Frontal cortex (tissue), 4 donors: ENCODE measurements at places on chromosomes 5 and 9. TPM values are rescaled to one million over a fixed set of nuclear protein-coding genes. Genes with fewer than 3 reads are reported as not detected.

GRCh38 chr5:131548176-131548575, 86.9 kb downstream of the RAPGEF6 start:
- no peak for DNase-seq

DNA sequence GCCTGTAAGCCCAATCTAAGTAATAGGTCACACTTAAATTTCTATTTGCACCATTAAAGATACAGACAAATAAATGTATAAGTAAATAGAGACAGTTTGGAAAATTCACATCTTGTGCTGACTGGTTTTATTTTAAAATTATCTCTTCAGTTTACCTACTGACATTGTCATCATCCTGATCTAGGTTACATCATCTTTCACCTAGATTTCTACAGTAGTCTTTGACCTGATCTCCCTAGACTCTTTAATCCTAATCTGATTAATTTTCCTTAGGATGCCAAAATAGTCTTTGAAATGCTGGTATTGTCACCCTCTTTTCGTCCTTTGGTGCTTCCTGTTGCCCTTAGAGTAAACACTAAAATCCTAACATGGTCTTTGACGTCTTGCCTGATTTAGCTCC, 43.9 kb downstream of the NDUFS4 start:
- DNase-seq: no peak

The TRIM7 gene
- total RNA-seq: 2.0 TPM

- DNase-seq: no peak
Measured at GRCh38 chr5:114407783-114408182, 45.9 kb downstream of the KCNN2 start.

- DNase-seq: no peak
Measured at GRCh38 chr5:173108914-173109313, 35.4 kb upstream of the BNIP1 start.

The ENTREP1 gene
- 0.82 TPM for total RNA-seq

DNA sequence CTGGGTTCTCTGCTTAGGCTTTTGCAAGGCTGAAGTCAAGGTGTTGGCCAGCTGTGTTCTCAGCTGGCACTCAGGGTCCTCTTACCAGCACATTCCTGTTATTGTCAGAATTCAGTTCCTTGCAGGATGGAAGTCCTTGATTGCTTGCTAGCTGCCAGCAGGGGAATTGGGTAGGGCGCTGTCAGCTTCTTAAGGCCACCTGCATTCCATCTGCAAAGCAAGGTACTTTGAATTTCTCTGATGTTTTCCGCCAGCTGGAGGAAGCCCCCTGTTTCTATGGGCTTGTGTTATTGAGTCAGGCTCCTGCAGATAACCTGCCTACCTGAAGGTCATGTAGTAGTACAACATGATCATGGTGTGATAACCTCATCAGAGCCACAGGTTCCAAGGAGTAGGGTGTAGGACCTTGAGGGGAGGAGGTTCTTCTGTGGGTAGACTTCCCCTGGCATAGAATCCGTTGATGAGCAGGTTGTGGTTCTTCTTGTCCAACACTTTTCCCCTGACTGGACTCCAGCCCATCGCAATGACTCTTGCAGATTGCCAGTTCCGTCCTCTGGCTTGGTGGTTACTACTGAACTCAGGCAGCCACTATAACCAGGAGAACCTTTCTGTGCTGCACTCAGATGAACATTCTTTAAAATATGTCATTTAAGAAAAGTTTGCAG, 6.8 kb downstream of the TENT4A start:
- DNase-seq: no peak

GRCh38 chr9:113223963-113224362, 2.6 kb downstream of the SLC31A1 start:
- no peak for DNase-seq

DNA sequence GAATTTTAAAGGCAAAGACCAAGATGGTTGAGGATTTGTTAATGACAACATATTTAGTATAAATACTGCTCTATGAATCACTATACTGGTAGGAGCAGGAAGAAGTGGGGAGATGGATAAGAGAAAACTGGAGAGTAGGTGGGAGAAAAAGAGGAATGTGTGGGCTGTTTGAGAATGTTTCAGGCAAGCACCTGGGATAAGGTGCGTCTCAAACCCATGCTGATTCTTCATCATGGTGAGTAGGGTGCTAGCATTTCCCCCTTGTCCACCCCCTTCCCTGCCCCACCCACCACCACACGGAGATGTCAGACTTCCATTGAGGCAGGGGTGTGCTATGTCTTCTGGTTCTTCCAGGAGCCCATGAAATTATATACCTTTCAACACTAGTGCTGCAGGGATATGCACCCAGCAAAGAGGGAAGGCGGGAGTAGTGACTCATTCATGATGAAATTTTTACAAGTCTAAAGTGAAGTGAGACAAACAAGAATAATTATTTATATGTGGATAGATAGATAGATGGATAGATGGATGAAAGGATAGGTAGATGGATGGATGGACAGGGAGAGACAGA, 54.3 kb downstream of the MTX3 start:
- no peak for DNase-seq

GRCh38 chr5:108919591-108920326, 172.1 kb downstream of the FER start:
- no peak for DNase-seq

- no peak for DNase-seq
Measured at GRCh38 chr5:179994583-179995323, 76.8 kb downstream of the RNF130 start.

GRCh38 chr9:126215486-126215885, 111.1 kb upstream of the MVB12B start:
- no peak for DNase-seq

The NR2F1-AS1 gene
- total RNA-seq: 60.7 TPM

The STK32A gene
- 4.1 TPM for total RNA-seq

The SVEP1 gene
- total RNA-seq: 8.6 TPM

DNA sequence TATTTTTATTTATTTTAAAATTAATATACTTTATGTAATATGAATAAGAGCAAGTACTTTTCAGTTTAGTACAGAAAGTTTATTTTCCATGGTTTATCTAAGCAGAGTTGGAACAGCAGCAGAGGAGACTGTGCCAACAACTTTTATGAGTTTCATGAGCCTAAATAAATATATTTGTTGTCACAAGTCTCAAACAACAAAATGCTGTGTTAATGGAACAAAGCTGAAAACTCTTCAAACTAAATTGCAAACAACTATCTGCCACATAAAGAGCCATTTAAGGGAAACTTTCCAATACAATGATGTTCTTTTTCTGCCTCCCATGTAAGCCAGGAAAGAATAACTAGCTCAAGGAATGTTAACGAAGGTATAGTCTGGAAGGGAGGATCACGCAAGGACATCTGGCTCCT, 96.1 kb downstream of the FBN2 start:
- no peak for DNase-seq

DNA sequence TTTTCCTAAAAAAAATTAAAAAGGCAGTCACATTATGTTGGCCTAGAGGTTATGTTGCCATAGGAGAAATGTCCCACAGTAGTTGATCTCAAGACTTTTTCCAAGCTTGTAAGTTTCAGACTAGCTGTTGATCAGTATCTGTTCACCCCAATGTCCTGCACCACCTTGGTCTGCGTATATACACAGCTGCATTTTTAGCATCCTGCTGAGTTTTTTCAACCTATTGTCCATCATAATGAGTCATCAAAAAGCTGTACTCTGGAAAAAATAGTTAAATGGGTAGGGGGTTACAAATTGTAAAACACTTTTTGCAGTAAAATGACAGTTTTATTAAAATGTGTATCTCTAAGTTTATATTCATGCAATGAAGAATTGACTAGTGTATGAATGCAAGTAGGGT, 53.2 kb upstream of the TMEM171 start:
- no peak for DNase-seq

DNA sequence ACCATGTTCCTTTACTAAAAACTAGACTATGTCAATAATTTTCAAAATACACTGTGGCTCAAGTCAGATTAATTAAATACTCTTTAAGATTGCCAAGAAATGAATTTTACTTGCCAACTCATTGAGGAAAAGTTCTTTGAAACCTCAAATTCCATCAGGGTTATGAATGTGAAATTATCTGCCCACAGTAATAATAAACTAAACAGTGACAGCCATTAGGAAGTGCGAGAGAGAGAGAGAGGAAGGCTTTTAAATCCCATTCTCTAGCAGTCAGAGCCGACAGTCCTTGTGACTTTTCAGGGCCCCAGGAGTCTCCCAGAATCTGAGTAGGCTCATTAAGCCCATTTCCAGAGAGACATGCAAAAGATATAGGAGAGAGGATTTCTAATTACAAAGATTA, 236.1 kb downstream of the MARCHF11 start:
- no peak for DNase-seq

DNA sequence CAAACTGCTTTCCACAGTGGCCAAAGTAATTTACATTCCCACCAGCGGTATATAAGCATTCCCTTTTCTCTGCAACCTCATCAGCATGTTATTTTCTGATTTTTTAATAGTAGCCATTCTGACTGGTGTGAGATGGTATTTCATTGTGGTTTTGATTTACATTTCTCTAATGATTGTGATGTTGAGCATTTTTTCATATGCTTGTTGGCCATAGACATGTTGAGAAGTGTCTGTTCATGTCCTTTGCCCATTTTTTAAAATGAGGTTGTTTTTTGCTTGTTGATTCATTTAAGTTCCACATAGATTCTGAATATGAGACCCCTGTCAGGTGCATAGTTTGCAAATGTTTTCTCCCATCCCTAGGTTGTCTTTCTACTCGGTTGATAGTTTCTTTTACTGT, 254.5 kb upstream of the MPDZ start:
- DNase-seq: no peak

The TCF7 gene
- 0.41 TPM for total RNA-seq

The POU5F2 gene
- 2.0 TPM for total RNA-seq

DNA sequence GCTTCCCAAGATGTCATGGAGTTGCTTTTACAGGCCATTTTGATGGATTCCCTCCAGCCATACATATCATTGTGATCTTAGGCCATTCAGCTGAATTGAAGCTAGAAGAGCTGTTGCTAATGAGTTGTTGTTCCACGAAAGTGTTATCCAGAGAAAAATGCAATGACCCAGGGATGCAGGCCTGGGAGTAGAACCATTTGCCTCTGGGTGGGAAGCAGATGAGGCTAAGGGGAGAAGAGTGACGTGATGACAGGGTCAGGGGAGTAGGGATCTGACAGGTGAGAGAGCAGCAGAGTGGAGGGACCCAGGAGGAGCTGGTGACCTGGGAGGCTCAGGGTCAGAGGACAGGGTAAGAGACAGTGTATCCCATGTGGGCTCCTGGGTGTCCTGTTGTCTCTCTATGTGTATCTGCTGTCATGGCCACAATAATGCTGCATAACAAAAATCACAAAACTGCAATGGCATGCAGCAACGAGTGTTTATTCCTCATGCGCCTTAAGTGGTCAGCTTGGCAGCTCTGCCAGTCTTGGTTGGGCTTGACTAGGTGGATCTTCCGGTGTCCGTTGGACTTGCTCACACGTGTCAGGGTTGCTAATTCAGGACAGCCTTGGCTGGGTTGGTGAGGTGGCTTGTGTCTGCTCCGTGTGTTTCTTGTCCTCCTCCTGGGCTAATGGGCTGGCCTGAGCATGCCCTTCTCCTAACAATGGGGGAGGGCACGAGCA, 90.6 kb downstream of the LIFR start:
- no peak for DNase-seq

DNA sequence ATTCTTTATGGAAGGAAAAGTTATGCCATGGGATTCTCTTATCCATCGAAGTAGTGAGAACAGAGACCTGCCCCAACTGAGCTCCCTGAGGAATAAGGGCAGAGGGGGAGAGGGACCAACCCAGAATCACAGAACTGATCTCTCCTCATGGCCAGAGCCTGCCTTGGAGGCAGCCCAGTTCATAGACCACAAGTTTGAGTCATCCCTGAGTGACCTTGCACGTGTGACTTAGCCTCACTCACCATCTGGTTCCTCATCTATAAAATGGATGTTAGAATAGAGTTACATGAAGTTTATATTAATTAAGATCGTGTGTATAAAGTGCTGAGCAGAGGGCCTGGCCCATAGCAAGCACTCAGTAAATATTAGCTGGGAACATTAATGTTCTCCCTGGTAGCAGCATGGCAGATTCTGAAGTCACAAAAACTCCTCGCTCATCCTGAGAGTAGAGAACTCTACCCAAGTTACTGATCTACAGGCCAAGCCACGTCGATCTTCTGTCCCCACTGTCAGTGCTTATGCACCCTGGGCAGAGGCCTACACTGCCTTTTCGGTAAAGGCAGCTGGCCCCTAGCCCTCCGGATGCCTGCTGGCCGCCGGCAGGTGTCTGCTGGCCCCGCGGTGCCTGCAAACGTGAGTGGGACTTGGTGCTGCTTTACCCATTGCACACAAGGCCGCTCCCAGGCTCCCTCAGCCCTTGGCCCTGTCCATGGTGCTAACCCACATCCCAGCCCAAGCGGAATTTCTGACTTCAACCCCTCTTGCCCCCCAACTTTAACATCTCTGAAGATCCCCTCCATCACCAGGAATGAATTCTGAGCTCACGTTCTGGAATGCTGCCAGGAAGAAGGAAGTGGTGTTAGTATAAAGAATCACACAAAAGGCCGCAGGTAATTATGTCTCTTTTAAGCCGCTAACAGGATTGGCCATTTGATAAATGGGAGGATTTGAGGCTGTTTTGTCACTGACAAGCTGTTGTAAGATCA, 61.1 kb upstream of the ARAP3 start:
- DNase-seq: no peak

GRCh38 chr5:150114773-150115408, 28.5 kb upstream of the CSF1R start:
- no peak for DNase-seq
